ENCODE measurements at places on chromosomes 4 and X.
A peak's percentile ranks its signal among the peaks of the same experiment; 100 is the strongest.

DNA sequence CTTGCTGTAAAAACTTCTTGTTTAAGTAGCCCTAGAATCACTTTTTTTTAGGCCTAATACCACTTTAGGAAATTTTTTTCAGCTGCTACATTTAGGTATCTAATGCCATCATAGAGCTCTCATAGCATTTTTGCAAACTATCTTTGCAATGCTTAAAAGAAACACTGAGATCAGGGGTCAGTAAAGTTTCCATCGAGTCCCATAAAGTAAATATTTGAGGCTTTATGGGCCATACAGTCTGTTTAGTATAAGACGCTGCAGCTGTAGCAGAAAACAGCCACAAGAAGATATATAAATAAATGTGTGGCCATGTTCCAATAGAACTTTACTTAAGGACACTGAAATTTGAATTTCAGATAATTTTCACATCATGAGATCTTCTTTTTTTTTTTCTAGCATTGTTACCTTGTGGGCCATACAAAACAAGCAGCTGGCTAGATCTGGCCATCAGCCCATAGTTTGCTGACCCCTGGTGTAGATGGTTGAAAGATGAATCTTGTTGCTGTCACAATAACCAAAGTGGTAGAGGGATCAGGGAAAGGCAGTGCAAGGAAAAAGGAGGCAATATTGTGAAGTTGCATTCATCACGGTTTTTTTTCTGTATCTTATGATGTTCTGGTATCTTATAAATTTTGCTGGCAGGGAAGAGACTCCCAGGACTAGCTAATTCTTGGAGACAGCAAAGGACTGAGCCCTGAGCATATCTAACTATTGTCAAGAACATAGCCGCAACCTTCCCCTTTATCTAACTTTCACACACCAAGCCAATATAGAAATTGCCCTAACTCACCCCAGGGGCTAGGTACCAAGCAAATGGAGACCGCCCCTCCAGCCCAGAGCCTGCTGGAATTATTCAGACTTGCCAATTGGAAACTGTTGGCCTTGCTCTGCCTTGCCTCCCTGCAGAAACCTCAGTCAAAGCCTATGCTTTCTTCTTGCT, 46.6 kb downstream of the RASGEF1B start:
- peak; percentile 15 for DNase-seq

- DNase-seq, result no peak
Measured at GRCh38 chrX:70234355-70234754, at the start of gene AWAT1. Gene AWAT1 (plus strand): TSS chrX:70234655. CDS start chrX:70234696, 41 bp downstream.

GRCh38 chr4:37889849-37890800, 759 bp upstream of the TBC1D1 start:
- DNase-seq, result no peak

- DNase-seq, result no peak
Measured at GRCh38 chr4:86334020-86334750, 25.7 kb downstream of the MAPK10 start.
